Mesendoderm (in vitro differentiated cells): ENCODE measurements at places on chromosomes 1 and 21.

GRCh38 chr1:185350027-185350442 is 33.0 kb upstream of the IVNS1ABP start:
- DNase-seq: no peak

DNA sequence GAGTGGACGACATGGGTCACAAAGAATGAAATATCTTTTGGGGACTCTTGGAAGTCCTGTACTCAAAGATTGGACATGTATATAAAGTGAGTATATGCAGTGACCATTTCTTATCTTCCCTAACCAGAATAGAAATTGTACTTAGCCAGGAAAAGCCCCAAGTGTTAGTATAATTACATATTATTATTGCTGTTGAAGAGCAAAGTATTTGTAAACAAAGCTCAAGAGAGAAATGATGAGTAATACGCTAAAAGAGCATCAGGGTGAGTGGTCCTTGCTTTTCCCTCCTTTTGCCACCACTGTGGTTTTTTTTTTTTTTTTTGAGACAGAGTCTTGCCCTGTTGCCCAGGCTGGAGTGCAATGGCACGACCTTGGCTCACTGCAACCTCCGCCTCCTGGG is 6.4 kb upstream of the CGN start:
- no peak for DNase-seq

DNA sequence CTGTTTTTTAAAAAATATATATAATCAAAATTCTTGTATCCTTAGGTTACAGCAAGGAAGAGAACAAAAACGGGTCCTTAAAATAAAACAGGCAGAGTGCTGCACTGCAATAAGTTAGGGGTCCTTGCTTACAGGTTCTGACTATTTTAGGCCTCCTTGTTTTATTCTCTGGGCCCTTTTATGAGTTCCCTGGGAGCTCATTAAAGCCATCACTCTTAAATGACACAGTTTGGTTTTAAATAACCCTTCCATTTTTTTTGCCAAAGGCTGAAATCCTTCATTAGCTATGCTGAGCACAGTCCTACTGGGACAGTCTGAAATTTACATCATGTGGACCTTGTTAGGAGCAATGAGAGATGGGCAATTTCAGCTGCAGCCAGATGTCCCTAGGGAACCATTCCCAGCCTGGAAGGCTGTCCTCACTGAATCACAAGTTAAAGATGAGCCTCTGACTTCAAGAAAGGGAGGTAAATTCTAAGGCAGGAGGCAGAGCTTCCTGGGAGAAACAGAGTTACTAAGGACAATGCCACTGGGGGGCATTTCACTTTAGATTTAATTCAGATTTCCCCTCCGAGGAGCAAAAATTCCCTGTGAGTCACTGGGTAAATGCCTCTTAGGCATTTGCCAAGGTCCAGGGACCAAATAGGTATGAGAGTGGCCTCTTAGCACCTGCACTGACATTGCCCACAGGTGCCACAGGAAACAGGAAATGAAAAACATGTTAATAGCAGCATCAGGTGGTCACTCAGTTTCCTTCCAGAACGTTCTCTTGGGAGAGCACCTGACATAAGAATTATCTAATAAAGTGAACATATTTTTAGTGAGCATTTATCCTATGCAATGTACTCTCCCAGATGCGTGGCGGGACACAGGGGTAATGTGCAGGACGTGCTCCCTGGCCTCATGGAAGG is 3.8 kb upstream of the MUL1 start:
- no peak for DNase-seq

GRCh38 chr1:156444407-156445001 is 56.1 kb downstream of the MEF2D start:
- DNase-seq: peak; percentile 77

- DNase-seq: peak; percentile 94
Measured at GRCh38 chr1:200290010-200290685, 119.7 kb downstream of the ZNF281 start.

GRCh38 chr1:1004780-1005697 is 5.1 kb upstream of the HES4 start:
- DNase-seq: peak; percentile 76

GRCh38 chr1:155946633-155947219 is 5.3 kb downstream of the RXFP4 start:
- no peak for DNase-seq

DNA sequence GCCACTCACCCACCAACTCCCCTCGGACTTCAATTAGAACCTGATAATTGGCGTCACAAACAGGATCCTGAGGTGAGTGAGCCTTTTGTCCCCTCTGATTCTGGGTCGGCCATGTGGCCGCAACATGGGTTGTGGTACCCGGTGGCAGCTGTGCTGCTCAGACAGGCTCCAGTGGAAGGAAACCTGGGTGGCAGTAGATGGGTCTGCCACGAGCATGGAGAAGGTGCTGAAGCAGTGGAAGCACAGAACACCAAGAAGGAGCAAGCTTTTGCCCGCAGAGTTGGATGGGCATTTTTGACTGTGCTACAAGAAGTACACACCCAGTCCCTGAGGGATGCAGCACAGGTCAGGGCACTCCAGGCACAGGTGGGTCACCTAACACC is 16.5 kb upstream of the UBE2U start:
- DNase-seq: no peak

DNA sequence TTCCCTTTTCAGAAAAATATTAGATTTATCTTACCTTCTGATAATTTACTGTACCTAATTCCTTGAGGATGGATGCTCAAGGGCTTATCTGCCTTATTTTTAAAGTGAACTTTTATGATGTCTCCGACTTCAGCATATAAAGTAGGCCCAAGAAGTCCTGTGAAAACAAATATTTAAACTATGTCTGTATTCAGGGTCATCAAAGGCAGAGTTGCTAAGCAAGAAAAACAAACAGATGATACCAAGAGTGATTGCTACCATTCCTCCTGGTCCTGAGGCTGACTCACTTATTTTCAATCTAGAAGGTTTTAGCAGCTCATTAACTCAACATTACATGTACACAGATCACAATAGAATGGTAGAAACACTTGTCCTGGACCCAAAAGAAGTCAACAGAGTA is 14.1 kb downstream of the F5 start:
- DNase-seq: peak; percentile 88

- peak; percentile 71 for DNase-seq
Measured at GRCh38 chr1:193542690-193543089, 356.3 kb upstream of the B3GALT2 start.

GRCh38 chr1:57033222-57034001 is 67.6 kb upstream of the C8B start:
- no peak for DNase-seq

GRCh38 chr1:174217248-174217647 is 57.9 kb downstream of the RABGAP1L start:
- DNase-seq: peak; percentile 5

DNA sequence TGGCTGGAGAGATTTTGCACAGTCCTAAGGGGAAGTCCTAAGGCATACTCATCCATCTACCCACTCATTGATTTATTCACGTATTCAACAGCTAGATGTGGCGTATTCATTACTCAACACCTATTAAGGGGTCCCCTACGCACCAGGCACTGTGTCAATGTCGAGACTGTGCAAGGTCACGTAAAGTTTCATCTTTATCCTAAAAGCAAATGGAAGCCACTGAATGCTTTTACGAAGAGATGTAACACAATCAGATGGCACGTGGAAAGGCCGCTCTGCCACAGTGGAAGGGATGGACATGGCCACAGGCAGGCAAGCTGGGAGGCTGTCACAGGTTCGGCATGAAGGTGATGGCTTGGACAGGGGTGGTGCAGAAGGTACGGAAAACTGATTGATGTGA is 66.3 kb upstream of the ZBTB18 start:
- DNase-seq: no peak

DNA sequence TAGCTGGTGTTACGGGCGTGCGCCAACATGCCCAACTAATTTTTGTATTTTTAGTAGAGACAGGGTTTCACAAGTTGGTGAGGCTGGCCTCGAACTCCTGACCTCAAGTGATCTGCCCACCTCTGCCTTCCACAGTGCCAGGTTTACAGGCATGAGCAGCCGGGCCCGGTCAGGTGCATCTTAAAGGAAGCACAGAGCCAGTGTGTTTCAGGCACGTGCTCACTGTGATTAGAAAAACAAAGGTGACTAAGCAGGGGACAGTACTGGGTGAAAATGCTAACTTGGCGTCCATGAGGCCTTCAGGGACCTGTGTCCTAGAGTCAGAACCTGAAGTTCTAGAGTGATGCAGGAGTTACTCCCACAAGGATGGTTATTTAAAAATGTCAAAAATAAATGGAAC is 60.0 kb upstream of the GJA8 start:
- no peak for DNase-seq

DNA sequence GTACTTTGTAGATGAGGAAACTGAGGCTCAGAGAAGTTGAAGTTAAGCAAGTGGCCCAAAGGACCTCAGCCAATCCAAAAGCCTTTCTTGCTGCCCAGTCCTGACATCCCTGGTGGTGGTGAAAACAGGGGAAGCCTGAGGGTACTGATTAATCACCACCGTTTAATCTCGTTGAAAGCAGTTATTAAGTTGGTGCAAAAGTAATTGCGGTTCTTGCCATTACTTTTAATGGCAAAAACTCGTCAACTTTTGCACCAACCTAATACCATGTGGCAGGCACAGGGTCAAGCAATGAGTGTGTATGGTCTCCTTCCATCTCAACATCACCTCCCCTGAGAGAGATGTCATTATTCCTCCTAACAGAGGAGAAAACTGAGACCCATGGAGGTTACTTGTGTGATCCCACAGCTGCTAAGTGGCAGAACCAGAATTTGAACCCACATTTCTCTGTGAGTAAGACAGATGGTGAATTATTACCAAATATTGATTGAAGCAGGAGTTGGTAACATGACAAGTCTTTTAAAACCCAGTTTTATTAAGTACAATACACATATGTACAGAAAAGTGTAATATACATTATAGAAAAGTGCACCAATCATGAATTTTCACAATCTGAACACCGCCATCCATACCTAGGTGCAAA is 39.4 kb upstream of the GRHL3 start:
- no peak for DNase-seq

GRCh38 chr1:9249534-9250410 is 15.2 kb downstream of the H6PD start:
- peak; percentile 80 for DNase-seq
